ENCODE measurements at places on chromosomes 3 and 15.
A peak's percentile ranks its signal among the peaks of the same experiment; 100 is the strongest.

DNA sequence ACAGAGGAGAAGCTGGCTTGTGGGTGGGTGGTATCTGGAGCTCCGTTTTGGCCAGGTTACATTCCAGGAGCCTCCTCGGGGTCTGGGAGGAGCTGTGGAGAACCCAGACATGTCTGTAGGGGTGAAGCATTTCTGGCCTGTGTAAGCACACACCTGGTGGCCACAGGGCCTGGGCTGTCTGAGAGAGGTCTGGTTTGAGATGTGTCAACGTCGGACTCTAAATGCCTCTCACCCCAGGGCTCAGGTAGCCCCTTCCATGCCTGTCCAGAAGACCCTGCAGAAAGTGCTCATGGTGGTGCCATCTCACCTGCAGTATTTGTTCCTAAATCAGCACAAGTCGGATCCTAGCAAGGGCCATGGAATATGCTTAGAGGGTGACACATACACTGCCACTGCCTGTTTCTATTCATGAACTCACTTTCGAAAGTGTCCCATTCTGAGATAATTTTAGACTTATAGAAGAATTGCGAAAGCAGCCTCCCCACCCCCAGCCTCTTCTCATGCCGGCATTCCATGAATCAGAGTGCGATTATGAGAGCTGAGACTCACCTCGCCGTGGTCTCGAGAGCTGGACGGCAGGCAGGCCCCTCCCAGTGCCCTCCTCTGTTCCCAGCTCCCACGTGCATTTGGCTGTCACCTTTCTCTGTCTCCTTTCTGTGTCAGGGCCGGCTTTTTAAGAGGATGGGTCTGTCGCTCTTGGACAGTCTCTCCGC is 63.7 kb downstream of the KLF15 start:
- H3K4me3 ChIP-seq, result no peak overlapping the region
- no peaks in the 10 kb centered on the region for H3K27me3 ChIP-seq
- H3K4me1 ChIP-seq, result no peaks in the 10 kb centered on the region
- no peak overlapping the region for H3K27ac ChIP-seq
- H3K36me3 ChIP-seq, result no peaks in the 10 kb centered on the region
- DNase-seq, result peak; percentile 74

- DNase-seq, result no peak
- H3K27ac ChIP-seq, result peak overlapping the region; percentile 81
- no peaks in the 10 kb centered on the region for H3K27me3 ChIP-seq
These were observed 26.6 kb downstream of the HDAC11 start for GRCh38 chr3:13506680-13507079.

GRCh38 chr15:59247364-59247763 is 40.7 kb downstream of the LDHAL6B start:
- peak; percentile 77 for DNase-seq
- peaks cover 26% of the 10 kb centered on the region for H3K36me3 ChIP-seq
- peaks cover 5% of the 10 kb centered on the region for H3K4me1 ChIP-seq

DNA sequence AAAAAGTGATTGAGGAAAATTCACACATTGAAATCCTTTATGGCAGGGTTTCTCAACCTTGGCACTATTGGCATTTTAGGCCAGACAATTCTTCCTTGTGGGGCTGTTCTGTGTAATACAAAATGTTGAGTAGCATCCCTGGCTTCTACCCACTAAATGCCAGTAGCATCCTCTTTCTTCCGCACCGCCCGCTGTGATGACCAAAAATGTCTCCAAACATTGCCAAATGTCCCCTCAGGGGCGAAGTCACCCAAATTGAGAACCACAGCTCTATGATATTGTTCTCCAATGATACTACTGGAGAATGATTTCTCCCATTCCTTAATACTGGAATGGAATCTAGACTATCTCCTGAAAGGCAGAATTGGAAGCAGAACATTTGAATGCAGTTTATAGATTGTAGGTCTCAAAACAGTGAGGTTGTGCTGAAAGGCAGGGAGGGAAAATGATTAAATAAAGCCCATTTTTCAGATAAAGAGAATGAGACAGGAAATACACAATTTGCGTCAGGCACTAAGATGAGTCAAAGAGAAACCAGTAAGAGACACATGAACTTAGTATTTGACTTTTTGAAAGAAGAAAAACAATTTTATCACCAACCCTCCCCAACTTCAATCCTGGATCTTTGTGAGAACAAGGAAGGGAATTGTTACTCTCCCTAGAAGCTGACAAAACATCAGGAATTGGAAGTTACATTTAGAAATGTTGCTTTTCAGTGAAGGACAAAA is 101.6 kb upstream of the TNIK start:
- H3K27ac ChIP-seq, result no peak overlapping the region
- H3K36me3 ChIP-seq, result no peaks in the 10 kb centered on the region
- H3K27me3 ChIP-seq, result no peaks in the 10 kb centered on the region
- H3K4me1 ChIP-seq, result peaks cover 1% of the 10 kb centered on the region
- DNase-seq, result no peak

DNA sequence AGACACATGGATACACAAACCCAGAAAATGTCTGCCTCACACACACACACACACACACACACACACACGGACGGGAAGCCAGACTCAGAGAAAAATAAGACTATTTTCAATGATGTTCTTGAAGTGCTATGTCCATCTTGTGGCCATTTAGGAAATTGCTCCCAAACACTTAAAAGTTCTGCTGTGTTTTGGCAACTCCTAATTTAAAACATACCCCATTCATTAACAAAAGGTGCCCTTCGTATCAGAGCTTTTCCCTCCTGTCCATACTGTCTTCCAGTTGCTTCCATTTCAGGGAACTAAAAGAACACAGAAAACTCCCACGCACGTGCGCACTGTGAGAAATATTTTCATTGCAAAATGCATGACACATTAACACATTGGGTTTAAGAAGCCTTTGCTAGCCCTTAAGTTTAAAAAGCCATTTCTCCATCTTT is 44.6 kb downstream of the SLC12A1 start:
- H3K36me3 ChIP-seq, result no peaks in the 10 kb centered on the region
- H3K4me3 ChIP-seq, result no peak overlapping the region
- peak; percentile 62 for DNase-seq
- H3K27me3 ChIP-seq, result no peaks in the 10 kb centered on the region

GRCh38 chr3:9173445-9173844 is 76.0 kb downstream of the SRGAP3 start:
- no peaks in the 10 kb centered on the region for H3K27me3 ChIP-seq
- H3K4me1 ChIP-seq, result peaks cover 50% of the 10 kb centered on the region
- H3K36me3 ChIP-seq, result peaks cover 5% of the 10 kb centered on the region
- no peak overlapping the region for H3K4me3 ChIP-seq

DNA sequence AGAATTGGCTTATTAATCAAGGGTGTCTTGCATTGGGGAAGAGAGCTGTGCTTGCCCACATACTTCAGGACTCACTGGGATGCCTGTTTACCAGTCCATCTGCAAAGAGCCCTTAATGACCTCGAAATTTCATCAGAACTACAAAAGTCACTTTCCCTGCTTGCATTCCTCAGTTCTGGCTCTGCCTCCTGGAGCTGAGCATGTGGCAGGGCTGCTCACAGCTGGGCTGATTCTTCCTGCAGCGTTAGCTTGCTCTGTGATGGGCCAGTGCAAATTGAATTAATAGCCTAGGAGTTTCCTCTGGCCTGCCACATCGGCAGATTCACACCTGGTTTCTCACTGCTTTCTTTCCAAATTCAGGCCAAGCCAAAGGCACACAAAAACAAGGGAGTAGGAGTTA is 108.9 kb downstream of the DUT start:
- H3K36me3 ChIP-seq, result peaks cover 16% of the 10 kb centered on the region
- H3K27me3 ChIP-seq, result no peaks in the 10 kb centered on the region

DNA sequence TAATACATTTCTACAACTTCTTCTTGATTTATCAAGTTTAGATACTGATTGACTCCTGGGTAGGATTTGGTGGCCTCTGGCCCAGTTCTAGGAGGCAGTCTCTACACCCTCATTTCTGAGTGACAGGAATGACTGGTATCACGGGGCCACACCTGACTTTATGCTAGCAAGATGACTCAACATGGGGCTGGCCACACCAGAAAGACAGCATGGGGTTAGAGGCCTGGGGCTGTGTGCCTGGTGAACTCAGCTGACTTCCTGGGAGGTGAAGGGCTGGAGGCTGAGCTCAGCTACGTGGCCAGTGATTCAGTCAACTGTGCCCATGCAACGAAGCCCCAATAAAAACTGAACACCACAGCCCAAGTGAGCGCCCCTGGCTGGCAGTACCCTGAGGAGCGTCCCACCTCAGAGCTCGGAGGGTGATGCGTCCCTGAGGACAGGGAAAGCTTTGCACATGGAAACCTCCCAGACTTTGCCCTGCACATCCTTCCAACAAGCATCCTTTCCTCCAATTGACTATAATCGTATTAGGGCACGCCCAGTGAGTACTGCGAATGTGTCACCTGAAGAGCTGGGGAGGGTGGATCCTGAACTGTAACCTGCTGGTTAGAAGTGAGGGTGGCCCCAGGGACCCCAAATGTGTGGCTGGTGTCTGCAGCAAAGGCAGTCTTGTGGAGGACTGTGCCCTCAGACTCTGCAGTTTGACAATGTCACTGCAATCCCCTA is 57.2 kb downstream of the NIPA2 start:
- peak; percentile 95 for DNase-seq
- no peaks in the 10 kb centered on the region for H3K27me3 ChIP-seq
- H3K4me3 ChIP-seq, result peak overlapping the region; percentile 22
- peaks cover 16% of the 10 kb centered on the region for H3K4me1 ChIP-seq

- H3K27ac ChIP-seq, result peak overlapping the region; percentile 92
- peaks cover 12% of the 10 kb centered on the region for H3K36me3 ChIP-seq
- H3K4me1 ChIP-seq, result peaks cover 53% of the 10 kb centered on the region
These were observed 5.1 kb upstream of the NEDD4 start for GRCh38 chr15:55998478-55998877.

- DNase-seq, result peak; percentile 72
- peaks cover 8% of the 10 kb centered on the region for H3K4me1 ChIP-seq
- no peaks in the 10 kb centered on the region for H3K27me3 ChIP-seq
- H3K36me3 ChIP-seq, result peaks cover 5% of the 10 kb centered on the region
These were observed 2.2 kb upstream of the DCAF1 start for GRCh38 chr3:51501833-51502561.

DNA sequence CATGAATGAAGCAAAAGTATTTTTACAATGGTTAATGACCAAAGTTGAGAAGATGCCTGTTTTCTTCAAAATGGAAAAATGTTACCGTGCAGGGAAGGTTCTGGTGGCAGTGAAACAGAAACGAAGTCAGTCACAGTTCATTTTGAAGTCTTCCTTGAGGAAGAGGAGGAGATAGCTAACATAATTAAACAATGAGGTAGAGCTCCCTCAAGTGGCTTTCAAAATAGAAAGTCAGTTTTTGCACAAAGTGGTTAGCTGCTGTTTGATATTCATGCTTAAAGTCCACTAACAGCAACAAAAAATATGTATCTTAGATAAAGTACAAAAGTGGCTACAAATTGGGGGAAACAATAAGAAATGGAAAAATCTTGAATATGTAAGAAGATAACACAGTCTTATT is 87.3 kb downstream of the TFG start:
- peak; percentile 45 for DNase-seq
- H3K36me3 ChIP-seq, result no peaks in the 10 kb centered on the region
- no peaks in the 10 kb centered on the region for H3K27me3 ChIP-seq
- no peak overlapping the region for H3K4me3 ChIP-seq

DNA sequence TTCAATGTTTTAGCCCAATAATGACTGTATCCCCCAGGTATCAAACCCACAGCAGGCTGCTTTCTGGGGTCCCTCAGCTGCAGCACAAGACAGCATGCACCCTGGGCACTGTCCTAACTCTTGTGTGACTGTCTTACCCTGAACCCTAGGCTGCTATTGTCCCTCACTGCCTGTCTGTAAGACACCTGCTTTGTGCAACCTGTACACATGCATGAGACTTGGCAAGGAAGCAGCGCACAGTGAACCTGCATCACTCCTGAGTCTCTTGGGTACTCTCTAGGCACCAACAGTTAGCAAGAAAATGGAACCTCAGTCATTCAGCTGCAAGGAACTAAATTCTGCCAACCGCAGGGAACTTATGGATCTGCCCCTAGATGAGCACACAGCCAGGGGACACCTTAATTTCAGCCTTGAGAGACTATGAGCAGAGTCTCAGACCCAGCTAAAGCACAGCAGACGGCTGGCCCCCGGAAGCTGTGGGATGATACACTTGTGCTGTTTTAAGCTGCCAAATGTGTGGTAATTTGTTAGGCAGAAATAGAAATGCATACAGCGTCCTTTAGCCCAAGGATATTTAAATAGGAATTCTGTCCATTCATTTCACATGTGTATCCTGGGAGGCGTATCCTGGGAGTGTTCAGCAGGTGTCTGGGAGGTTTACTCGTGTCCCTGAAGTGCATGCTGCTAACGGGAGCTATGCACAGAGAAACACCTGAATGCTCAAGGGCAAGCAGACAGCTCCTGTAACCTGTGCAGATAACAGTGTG is 223.8 kb downstream of the KLF13 start:
- H3K36me3 ChIP-seq, result no peaks in the 10 kb centered on the region
- H3K4me1 ChIP-seq, result peaks cover 22% of the 10 kb centered on the region

- DNase-seq, result no peak
- no peaks in the 10 kb centered on the region for H3K36me3 ChIP-seq
- H3K4me1 ChIP-seq, result peaks cover 7% of the 10 kb centered on the region
These were observed 60.8 kb upstream of the ZBTB38 start for GRCh38 chr3:141307351-141308059.

DNA sequence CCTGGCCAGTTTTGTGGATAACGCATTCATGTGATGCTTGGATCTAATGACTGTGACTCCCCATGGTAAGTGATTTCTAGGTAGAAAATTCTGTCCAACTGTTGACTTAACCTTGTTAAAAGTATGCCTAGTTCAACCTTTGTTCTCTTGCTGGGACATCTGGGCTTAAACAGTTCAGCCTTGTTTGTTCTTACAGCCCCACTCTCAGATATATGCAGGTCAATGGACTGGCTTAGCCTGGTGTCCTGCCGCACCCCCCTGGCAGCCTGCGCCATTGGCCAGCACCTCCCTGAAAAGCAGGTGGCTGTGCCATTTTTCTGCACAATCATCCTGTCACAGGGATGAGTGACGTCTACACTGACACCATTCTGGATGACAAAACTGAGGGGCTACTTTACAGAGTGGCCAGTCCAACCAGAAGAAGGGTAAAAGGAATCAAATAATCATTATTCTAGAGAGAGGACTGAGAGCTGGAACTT is 244.7 kb upstream of the ONECUT1 start:
- no peak overlapping the region for H3K4me3 ChIP-seq
- no peaks in the 10 kb centered on the region for H3K36me3 ChIP-seq
- no peak for DNase-seq
- no peak overlapping the region for H3K27ac ChIP-seq
- no peaks in the 10 kb centered on the region for H3K27me3 ChIP-seq

- no peaks in the 10 kb centered on the region for H3K36me3 ChIP-seq
- no peaks in the 10 kb centered on the region for H3K4me1 ChIP-seq
- peaks cover 12% of the 10 kb centered on the region for H3K27me3 ChIP-seq
- H3K4me3 ChIP-seq, result no peak overlapping the region
- no peak overlapping the region for H3K27ac ChIP-seq
These were observed 427.0 kb downstream of the EPHA6 start for GRCh38 chr3:97241417-97241816.

DNA sequence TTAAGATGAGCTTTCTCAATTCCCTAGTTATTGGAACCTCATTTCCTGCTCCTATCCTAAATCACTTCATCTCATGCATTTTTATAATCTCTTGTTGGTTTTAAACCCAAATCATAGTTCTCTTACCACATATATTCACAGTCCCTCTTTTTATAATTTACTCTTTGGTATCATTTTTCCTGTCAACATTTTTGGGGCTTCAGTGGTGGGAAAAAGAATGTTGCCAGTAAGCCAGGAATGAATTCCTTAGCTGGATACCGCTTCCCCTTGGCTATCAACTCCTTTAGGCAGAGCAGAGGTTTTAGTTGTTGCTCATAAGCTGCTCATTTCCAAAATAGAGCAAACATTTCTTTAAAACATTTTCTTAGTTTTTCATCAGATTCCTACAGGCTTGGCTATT is 112.3 kb downstream of the GALK2 start:
- DNase-seq, result no peak
- H3K4me1 ChIP-seq, result no peaks in the 10 kb centered on the region
- peaks cover 62% of the 10 kb centered on the region for H3K36me3 ChIP-seq
- H3K27me3 ChIP-seq, result no peaks in the 10 kb centered on the region
- no peak overlapping the region for H3K4me3 ChIP-seq
